ENCODE measurements at places on chromosomes 12 and 14.

DNA sequence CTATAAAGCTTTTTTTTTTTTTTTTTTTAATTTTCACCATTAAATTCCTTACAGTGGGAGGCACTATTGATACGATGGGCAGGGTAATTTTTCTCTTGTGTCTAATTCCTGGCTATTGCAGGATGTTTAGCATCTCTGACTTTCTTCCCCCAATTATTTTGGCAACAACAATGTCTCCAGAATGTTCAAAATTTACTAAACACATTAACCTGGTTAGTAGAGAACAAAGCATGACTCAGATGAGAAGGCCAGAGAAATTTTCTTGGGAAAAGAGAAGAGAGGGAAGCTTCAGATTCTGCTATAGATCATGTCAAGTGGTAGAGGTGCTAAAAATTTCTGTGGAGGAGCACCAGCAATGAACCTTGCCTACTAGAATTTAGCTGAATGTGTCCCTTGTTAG, 171.5 kb upstream of the PRICKLE1 start:
- no peak for DNase-seq

DNA sequence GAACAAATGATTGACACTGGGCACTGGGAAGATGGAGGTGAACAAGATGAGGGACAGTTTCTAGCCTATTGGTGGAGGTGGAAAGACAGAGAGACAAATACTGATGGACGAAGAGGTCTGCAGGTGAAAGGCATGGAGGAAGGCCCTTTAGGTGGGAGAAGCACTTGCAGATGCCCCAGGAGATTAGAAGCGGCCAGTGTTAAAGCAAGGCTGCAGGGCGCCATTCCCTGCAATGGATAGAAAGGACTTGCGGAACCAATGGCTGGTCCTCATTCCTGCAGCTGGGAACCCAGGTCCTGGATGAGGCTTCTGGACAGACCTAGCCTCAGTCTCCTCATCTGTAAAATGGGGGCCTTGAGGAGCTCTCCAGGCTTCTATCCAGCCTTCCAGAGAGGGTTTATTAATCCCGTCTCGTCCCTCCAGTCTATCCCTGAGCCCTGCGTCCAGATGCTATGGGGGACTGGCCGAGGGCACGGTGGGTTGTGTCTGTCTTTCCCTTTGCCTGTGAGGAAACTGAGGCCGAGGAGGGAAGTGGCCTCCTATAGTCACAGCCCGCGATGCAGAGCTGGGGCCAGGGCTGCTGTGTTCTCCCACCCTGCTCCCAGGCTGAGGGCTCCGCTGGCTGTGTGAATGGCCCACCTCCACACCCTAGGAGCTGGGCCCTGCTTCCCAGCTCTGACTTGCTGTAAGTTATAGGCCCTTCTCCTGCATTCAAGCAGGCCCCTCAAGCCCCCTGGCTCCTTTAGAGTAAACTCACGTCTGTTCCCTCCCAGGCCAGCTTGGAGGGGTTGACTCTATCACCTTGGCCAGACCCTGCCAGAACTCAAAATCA, 33.0 kb downstream of the CYP46A1 start:
- DNase-seq, result no peak

GRCh38 chr12:81005606-81006005, 67.9 kb upstream of the LIN7A start:
- no peak for DNase-seq

GRCh38 chr14:95979339-95980042, 59.7 kb upstream of the C14orf132 start:
- DNase-seq, result no peak

DNA sequence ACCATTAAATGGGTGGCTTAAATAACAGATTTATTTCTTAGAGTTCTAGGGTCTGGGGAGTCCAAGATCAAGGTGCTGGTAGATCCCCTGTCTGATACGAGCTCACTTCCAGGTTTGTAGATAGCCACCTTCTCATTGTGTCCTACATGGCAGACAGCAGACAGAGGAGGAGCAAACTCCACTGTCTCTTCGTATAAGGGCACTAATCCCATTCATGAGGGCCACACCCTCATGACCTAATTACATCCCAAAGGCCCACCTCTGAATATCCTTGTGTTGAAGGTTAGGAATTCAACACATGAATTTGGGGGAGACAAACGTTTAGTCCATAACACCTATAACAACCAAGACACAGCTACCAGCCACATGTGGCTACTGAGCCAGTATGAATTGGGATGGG, 47.1 kb upstream of the PPP2R5C start:
- DNase-seq, result no peak

DNA sequence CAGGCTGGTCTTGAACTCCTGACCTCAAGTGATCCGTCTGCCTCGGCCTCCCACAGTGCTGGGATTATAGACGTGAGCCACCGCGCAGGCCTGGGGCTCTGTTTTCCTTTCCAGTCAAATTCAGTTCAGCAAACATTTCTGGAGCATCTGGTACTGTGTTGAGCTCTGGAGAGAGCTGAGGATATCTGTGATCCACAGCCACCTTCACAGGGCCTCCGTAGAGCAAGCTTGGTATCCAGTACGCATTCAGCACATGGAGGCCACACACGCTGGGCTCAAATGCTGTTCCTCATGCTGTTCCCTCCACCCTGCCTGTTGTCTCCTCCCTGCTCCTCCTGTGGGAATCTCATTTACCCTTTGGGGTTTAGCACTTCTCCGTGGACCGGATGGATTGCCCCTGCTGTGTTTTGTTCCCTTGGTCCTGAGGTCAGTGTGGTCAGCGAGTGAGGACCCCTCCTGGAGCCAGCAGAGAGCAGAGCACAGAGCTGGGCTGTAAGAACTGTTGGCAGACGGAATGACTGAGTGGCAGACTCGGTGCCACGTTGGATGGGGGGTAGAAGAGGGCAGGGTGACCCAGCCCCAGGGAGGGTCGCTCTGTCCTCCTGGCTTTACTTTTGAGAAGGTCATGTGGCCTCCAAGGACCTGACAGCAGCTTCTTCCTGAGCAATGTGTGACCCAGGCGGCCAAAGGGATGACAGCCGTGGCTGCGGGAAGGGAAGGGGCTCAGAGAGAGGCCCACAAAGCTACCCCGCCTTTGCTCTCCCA, 891 bp downstream of the RPS6KL1 start:
- no peak for DNase-seq

GRCh38 chr14:62189698-62190097, 427.5 kb downstream of the SNAPC1 start:
- no peak for DNase-seq

DNA sequence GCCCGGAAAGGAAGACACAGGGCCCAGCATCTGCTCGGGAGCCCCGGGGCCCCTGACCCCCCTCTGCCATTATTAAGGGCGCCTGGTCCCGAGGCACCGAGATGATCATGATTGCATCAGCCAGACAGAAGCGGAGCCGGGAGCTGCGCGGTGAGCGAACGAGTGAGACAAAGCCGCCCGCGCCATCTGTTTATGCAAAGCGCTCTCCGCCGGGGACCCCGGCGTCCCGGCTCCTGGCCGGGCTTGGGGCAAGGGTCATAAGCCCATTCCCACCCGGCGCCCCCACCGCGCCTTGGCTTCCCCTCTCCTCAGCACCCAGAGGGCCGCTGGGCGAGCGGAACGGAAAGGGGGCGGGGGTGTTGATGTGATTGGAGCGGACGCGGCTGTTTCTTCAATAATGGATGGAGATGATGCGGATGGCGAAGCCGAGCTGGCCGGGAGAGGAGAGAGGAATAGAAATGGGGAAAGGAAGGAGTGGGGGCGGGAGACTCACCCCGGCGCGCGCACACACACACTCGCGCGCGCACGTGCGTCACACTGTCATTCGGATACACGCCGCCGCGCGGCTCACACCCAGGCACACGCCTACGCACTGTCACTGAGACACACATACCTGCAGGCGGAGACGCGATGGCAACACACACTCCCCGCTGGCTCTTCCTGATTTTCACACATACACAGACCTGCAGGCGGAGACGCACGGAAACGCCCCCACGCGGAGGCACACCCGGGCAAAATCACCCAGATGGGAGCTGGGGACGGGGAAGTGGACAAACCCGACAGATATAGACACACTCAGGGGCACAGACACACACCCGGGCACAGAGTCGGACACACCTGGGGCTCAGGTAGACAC, 10.7 kb downstream of the STAC3 start:
- DNase-seq, result no peak

DNA sequence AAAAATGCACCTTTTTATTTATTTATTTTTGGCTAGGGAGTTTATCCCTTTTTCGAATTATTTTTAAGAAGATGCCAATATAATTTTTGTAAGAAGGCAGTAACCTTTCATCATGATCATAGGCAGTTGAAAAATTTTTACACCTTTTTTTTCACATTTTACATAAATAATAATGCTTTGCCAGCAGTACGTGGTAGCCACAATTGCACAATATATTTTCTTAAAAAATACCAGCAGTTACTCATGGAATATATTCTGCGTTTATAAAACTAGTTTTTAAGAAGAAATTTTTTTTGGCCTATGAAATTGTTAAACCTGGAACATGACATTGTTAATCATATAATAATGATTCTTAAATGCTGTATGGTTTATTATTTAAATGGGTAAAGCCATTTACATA, 14.9 kb upstream of the SNAPC1 start:
- DNase-seq, result no peak

DNA sequence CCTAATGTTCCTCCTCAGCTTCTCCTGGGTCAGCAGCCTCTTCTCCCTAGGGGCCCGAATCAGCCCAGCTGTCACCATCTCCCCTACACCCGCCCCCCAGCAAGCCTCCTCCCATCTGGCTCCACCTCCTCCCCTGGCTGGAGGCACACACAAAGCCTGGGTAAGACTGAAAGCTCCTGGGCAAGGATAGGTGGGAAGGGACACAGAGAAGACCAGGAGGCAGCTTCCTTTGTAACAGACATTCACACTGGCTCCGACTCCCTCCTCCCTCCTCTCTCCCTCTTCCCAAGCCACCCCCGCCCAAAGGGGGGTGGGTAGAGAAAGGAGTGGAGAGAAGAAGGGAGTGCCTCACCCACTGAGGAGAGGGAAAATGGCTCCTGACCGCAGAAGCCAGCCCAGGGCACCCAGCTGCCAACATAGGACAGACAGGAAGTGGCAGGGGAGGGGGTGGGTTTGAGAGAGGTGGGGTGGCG, 4.0 kb downstream of the CHD4 start:
- DNase-seq, result no peak

GRCh38 chr14:76348898-76349297, 27.0 kb upstream of the ESRRB start:
- peak; percentile 68 for DNase-seq

GRCh38 chr12:124459852-124460645, 107.4 kb downstream of the NCOR2 start:
- DNase-seq, result no peak

DNA sequence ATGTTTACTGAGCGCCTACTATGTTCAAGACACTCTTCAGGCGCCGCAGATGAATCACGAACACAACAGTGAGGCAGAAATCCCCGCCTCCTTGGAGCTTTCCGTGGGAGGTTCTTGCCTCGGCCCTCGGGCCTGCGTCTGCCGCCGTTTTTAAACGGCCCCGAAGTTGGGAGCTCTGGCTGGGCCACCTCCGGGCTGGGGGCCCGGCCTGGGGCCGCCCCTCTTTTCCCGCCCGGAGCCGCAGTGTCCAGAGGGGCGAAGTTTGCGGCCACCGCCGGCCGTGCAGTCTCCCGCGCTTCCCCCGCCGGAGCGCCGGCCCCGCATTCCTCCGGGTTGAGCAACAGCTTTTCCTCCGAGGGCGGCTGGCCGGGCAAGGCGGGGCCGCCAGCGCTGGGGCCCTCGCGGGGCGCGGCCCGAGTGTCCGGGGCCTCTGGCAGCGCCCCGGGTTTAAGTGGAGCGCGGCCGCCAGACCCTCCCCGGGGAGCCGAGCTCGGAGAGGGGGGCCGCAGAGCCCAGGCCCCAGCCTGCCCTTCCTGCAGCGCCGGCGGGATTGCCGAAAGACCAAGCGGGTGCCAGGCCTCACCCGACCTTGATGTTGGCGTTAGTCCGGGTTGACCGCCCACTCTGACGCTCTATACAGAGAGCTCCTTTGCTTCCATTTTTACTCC, 18.7 kb upstream of the CTDSP2 start:
- no peak for DNase-seq

DNA sequence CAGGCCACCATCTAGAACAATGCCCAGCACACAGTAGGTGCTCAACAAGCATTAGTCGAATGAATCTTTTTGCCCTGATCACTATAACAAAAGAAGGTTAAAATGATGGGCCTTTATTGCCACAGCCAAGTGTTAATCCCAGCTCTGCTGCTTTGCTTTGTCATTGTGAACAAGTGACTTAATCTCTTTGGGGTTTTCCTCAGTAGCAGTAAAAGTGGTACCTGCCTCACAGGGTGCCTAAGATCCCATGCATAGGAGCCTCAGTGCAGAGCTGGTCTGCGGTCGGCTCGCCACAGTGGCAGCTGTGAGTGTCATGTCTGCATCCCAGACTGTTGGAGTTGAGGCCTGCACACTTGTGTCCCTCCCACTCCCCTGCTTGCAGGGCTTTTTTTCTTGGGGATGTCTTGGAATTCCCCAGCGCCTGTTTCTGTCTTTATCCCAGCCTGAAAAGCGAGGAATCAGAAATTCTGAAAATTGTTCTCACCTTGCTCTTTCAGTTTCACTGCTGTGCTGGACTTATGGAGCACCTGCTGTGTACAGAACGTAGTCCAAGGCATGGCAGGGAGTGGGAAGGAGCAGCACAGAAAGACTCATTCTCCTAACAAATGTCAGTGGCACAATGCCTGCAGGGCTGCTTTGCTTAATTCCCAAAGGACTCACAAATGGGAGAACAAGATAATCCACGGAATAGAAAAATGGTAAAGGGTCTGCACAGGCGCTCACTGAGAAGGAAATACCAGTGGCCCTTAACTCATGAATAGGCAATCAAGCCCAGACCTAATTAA, 90.8 kb downstream of the EML1 start:
- DNase-seq, result no peak

DNA sequence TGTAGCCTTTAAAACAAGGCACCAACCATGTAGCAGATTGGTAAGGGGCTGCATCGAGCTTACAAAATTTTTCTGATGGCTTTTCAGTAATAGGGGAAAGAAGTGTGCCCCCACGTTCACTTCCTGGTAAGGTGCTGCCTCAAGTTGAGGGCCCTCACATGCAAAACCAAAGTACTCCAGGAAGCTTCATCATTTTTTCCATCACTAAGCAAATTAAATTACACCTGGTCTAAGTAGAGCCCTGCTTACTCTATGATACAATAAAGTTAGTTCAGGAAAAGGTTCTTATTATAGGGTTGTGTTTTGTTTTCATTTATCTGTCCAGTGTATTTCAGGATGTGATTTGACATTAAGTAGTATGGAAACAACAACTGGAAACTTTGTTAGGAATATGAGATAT, 15.0 kb upstream of the AKAP5 start:
- no peak for DNase-seq

DNA sequence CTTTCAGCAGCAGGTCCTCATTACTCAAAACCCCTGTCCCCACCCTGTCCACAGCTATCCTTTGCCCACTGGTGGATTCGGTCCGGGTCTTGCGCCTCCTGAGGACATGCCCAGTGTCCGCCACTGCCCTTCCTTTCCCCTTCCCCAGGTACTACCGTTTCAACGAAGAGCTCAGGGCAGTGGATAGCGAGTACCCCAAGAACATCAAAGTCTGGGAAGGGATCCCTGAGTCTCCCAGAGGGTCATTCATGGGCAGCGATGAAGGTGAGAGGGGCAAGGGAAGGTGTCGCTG, 8.7 kb downstream of the MMP14 start:
- no peak for DNase-seq

GRCh38 chr12:70508178-70508577, 129.1 kb downstream of the PTPRB start:
- no peak for DNase-seq
